ENCODE measurements at places on chromosomes 1 and 21. TPM values are rescaled to one million over a fixed set of nuclear protein-coding genes. Genes with fewer than 3 reads are reported as not detected.

Gene GSTM2
- total RNA-seq = 10.2 TPM

DNA sequence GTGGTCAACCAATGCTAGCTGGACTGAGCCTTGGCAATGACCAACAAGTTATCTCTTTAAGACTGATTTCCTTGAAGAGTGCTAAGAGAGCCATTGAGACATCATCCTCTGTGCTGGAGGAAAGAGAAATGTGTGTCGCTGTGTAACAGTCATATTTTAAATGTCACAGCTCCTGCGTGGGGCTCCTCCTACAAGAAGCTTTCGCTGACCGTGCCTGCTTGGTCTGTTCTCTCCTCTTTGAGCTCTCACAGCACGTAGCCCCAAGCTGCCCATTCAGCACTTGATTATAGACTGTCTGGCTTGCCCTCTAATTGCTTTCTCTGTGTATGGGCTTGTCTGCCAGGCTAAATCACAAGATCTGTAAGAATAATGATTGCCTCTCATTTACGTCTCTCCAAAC, 221.3 kb downstream of the FOXD2 start:
- no peak for DNase-seq

GRCh38 chr21:34949499-34949898, 99.6 kb downstream of the RUNX1 start:
- no peak for DNase-seq

- no peak for DNase-seq
Observed at GRCh38 chr1:66739401-66740157, 12.7 kb upstream of the DYNLT5 start.

- peak; percentile 86 for DNase-seq
Observed at GRCh38 chr1:39189592-39190041, 14.9 kb upstream of the MACF1 start.

DNA sequence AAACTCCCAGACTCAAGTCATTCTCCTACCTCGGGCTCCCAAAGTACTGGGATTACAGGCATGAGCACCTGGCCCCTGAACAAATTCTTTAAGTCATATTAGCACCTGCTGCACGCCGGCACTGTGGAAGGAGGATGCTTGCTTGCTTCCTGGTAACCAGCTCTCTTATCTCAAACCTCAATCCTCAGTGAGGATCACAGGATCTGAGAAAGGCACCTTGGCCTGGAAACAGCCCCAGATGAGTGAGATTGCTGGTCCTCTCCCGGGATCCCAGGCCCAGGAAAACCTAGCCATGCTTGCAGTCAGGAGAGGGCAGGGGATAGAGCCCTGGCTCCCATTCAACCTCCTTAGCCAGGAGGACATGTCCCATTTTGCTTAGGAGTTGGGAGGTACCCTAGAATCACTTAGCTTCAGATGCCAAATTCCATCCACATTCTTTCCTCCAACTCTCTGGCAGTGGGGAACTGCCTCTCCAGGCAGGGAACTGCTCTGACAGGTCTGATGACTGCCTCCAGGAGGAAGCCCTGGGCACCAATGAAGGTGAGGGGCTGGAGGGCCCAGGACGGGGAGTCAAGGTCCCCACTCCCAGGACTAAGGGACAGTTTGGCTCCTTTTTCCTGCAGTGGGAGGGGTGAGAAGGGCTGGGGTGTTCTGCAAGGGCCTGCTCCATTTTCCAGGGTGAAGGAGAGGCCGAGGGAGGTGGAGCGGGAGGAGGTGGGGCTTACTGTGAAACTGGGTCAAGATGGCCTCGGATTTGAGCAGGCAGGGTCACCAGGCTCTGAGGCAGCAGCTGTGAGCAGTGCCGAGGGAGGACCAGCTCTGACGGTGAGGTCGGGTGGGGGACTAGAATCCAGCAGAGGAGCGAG, 9.5 kb downstream of the GPR37L1 start:
- DNase-seq = peak; percentile 62

- DNase-seq = peak; percentile 77
Observed at GRCh38 chr1:95043141-95043980, 29.4 kb downstream of the ALG14 start.

- no peak for DNase-seq
Observed at GRCh38 chr1:78958711-78959110, 47.8 kb downstream of the ADGRL4 start.
